ENCODE measurements at places on chromosomes 6 and 20. TPM values are rescaled to one million over a fixed set of nuclear protein-coding genes. Genes with fewer than 3 reads are reported as not detected.

TMC2 gene
- not detected for total RNA-seq

CFB gene
- not detected for total RNA-seq

MLIP gene
- not detected for total RNA-seq

MAVS gene
- 20.1 TPM for total RNA-seq

ELOVL2 gene
- 2.3 TPM for total RNA-seq

OR2H1 gene
- not detected for total RNA-seq

ZNF341 gene
- total RNA-seq: 3.2 TPM

Measured in HT1080 (cell line).